ENCODE measurements at places on chromosomes 5 and 9. TPM values are rescaled to one million over a fixed set of nuclear protein-coding genes. Genes with fewer than 3 reads are reported as not detected.

Gene PIP5K1B
- 1.6 TPM for total RNA-seq

Gene PPIP5K2
- total RNA-seq: 44.4 TPM

Gene CARTPT
- total RNA-seq: not detected

Gene SLC6A3
- total RNA-seq: not detected

Gene ADAMTS6
- 0.45 TPM for total RNA-seq

Gene GADD45G
- 5.7 TPM for total RNA-seq

DNA sequence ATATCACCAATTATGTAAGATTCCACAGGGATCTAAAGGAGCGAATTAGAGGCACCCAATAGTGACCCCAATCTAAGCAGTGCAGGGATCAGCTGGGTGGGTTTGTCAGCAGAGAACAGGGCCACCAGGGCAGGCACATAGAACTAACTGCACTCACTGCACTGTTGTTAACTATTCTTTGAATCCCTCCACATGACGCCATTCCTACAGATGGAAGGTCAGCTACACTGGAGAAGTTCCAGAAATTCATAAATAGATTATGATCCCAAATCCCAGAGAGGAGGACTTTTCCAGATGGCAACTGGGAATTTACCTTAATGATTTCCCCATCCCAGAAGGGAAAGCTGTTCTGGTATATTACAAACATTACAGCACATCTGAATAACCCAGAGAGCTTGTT, 84.2 kb downstream of the THBS4 start:
- no peak for DNase-seq
- H3K27ac ChIP-seq: no peak overlapping the region
- H3K4me1 ChIP-seq: peaks cover 36% of the 10 kb centered on the region
- H3K36me3 ChIP-seq: peaks cover 11% of the 10 kb centered on the region

DNA sequence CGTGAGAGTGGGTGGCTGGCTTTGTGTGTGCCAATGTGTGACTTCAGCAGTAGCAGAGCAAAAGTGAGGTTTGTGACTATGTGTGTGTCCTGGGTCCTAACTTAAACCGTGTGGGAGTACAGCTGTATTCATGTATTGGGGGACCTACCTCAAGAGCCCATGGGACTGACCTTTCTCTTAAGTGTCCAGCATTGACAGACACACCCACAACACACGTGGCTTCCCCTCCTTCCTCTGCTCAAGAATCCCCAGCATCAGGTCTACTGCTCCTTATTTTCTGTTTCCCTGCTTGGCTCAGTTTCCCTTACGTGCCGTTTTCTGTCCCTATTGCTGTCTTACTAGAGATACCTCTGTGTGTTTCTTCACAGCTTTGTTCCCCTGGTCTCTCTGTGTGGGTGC, 616 bp downstream of the IL11RA start:
- H3K27me3 ChIP-seq: no peaks in the 10 kb centered on the region
- H3K4me1 ChIP-seq: peaks cover 33% of the 10 kb centered on the region
- no peak overlapping the region for H3K4me3 ChIP-seq
- H3K27ac ChIP-seq: peak overlapping the region; percentile 44

DNA sequence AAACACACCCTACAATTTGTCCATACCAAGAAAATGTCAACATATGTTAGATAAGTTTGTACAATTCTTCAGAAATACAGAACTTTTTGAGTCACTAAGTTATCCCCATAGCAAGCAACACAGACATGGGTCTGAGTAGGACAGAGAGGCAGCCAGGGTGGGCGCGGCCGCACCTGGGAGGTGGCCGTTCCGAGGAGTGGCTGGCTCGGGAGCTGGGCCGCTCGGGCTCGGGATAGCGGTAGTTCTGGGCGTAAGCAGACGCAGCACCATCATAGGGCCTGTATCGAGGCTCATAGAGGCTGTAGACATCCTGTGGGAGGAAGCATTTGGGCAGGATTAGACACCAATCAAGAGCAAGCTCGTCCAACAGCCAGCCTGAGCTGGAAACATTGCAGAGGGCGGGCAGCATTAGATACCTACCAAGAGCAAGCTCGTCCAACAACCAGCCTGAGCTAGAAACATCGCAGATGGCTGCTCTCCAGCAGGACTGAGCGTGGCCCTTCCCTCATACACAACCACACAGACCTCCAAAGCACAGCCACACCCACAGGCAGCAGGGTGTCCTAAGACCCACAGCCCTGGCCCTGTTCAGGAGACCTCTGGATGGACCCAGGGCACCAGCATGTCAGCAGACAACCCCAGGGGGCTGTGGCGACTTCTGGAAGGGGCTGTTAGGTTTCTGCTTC, 10.9 kb downstream of the SEC16A start:
- DNase-seq: no peak
- no peaks in the 10 kb centered on the region for H3K4me1 ChIP-seq
- H3K27ac ChIP-seq: no peak overlapping the region
- H3K36me3 ChIP-seq: peaks cover 29% of the 10 kb centered on the region
- H3K4me3 ChIP-seq: no peak overlapping the region

DNA sequence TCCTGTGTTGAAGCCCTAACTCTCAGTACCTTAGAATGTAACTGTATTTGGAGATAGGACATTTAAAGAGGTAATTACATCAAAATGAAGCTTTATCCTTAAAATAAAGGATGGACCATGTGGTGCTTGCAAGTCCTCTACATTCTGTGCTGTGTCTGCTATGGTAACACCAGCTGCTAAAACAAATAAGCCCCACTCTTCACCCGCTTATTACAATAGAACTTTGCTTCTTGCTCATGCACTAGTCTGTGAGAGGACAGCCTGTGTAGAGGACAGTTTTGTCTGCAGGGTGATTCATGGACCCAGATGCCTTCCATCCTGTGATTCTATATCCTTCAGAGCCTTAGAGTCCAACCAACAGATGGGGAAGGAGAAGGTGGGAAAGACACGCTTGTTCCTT, 12.5 kb upstream of the IGFBPL1 start:
- H3K4me3 ChIP-seq: no peak overlapping the region
- H3K36me3 ChIP-seq: no peaks in the 10 kb centered on the region
- no peaks in the 10 kb centered on the region for H3K27me3 ChIP-seq
- no peak for DNase-seq
- no peaks in the 10 kb centered on the region for H3K4me1 ChIP-seq

DNA sequence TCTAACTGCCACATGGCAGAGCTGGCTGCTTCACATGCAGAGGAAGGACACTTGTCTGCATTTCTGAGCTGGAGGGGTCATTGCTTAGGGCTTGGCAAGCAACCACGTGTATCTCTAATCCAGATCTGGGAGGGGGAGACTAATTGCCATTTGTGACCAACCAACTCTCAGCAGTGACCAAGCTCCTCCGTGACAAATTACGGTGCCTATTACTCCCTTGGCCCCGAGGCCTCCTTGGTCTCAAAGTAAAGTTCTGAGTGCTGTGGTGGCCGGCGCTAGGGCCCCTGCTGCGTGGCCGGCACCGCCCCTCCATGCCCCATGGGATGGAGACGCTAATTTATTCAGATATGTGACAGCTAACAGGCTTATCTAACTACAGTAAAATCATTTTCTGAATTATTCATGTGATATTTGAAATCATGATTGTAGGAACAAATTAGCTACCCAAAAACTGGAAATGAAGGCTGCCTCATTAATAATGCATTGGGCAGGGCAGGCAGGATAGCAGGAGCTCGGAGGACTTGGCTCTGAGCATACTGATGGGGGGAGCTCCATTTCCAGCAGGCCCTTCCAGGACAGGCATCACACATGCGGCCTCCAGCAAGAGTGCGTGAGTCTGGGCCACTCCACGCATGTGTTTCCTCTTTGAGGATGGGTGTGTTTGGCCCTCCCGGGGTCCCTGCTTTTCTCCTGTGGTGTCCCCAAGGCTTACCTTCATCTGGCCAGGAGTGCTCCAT, 67.7 kb downstream of the C5orf15 start:
- H3K4me3 ChIP-seq: no peak overlapping the region
- no peaks in the 10 kb centered on the region for H3K27me3 ChIP-seq
- H3K27ac ChIP-seq: no peak overlapping the region
- H3K4me1 ChIP-seq: no peaks in the 10 kb centered on the region

GRCh38 chr9:91131433-91131839, 230.3 kb downstream of the AUH start:
- H3K4me3 ChIP-seq: peak overlapping the region; percentile 32
- H3K27me3 ChIP-seq: peaks cover 4% of the 10 kb centered on the region
- DNase-seq: peak; percentile 92
- H3K36me3 ChIP-seq: peaks cover 4% of the 10 kb centered on the region

- H3K27ac ChIP-seq: no peak overlapping the region
- no peaks in the 10 kb centered on the region for H3K4me1 ChIP-seq
- no peak overlapping the region for H3K4me3 ChIP-seq
- no peaks in the 10 kb centered on the region for H3K27me3 ChIP-seq
Observed at GRCh38 chr9:133448487-133448972, 11.2 kb upstream of the CACFD1 start.

DNA sequence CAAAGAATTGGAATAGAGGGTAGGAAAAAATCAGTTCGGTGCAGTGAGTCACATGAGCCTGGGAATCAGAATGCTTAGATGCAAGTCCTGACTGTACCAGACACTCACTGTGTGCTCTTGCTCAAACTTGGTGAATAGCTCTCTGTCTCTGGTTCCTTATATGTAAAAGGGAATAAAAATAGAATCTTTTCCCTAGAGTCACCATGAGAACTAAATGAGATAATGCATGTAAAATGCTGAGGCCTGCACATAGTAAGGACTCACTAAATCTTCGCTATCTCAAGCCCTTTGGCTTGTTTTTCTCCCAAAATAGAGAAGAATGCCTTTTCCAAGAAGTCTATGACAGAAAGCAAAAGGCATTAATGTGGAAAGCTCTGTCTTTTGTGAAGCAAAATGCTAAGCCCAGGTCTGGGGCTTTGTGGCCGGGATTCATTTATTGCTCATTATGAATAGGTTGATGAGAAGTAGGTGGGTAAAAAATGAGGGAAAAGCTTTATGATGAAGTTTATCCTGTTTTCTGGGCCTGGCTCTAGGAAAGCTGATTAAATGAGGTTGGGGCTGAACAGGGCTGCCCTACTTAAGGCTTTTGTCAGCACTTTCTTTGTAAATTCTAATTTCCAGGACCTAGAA, 483.3 kb downstream of the DMAC1 start:
- DNase-seq: no peak
- no peaks in the 10 kb centered on the region for H3K4me1 ChIP-seq
- H3K27me3 ChIP-seq: peaks cover 8% of the 10 kb centered on the region
- no peak overlapping the region for H3K4me3 ChIP-seq
- H3K27ac ChIP-seq: no peak overlapping the region
- H3K36me3 ChIP-seq: peaks cover 11% of the 10 kb centered on the region

GRCh38 chr9:87748881-87749280, 23.0 kb downstream of the CTSL start:
- H3K4me3 ChIP-seq: no peak overlapping the region
- H3K4me1 ChIP-seq: no peaks in the 10 kb centered on the region
- H3K36me3 ChIP-seq: no peaks in the 10 kb centered on the region
- no peak for DNase-seq
- no peak overlapping the region for H3K27ac ChIP-seq
- peaks cover 15% of the 10 kb centered on the region for H3K27me3 ChIP-seq

GRCh38 chr9:98479449-98479848, 224.0 kb upstream of the TBC1D2 start:
- no peaks in the 10 kb centered on the region for H3K4me1 ChIP-seq
- no peak overlapping the region for H3K27ac ChIP-seq
- H3K4me3 ChIP-seq: no peak overlapping the region
- H3K27me3 ChIP-seq: peaks cover 19% of the 10 kb centered on the region
- no peak for DNase-seq

- peaks cover 3% of the 10 kb centered on the region for H3K4me1 ChIP-seq
- H3K4me3 ChIP-seq: no peak overlapping the region
- peaks cover 6% of the 10 kb centered on the region for H3K27me3 ChIP-seq
- H3K36me3 ChIP-seq: no peaks in the 10 kb centered on the region
- H3K27ac ChIP-seq: no peak overlapping the region
- no peak for DNase-seq
Observed at GRCh38 chr9:95043826-95044225, 273.7 kb downstream of the FANCC start.

DNA sequence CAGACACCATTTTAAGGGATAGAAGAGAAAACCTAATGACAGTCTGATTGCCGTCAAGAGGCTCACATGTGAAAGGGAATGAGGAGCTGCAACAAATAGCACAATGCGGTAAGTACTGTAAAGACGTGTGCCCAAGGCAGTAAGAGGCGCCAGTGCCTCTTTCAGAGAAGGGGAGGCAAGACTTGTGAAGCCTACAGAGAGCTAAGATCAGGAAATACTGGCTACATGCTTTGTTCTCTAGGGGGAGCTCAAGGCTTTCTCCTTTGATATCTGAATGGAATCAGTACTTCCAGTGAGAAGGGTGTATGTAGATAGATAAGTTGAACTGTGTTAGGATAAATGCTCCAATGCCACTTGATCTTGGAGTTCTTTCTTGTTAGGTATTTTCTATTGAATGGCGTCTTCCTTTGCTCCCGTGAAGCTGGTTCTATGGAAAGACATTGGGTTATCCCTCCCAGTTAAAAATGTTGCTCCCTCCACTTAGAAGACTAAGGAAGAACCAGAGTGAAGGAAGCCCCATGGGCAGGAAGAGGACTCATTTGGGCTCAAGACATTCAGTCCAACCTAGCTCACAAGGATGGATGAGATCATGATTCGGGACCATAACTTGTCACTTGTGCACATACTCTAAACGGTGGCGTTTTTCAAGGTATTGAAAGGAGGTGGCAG, 23.5 kb upstream of the ALDOB start:
- H3K27me3 ChIP-seq: peaks cover 7% of the 10 kb centered on the region
- H3K4me3 ChIP-seq: no peak overlapping the region
- no peaks in the 10 kb centered on the region for H3K4me1 ChIP-seq
- H3K36me3 ChIP-seq: no peaks in the 10 kb centered on the region
- no peak overlapping the region for H3K27ac ChIP-seq
- DNase-seq: no peak

DNA sequence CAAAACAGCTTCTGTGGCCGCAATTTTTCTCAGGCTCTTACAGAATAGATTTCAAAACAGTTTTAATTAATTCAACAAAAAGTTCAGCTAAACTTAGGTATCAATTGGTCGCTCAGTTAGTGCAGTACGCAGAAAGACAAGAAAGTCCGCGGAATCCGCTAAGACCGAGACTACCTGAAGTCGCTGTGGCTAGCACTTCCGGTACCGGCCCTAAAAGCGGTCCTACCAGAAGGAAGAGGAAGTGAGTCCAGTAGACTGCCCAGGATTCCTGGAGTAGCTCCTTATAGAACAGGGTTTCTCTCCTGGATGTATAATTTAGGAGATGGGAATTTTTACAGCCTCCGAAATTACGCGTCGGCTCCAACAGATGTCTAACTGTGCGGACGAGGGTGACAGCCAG, 16.6 kb upstream of the PCDHB2 start:
- H3K4me1 ChIP-seq: peaks cover 2% of the 10 kb centered on the region
- H3K27me3 ChIP-seq: peaks cover 10% of the 10 kb centered on the region
- H3K36me3 ChIP-seq: peaks cover 5% of the 10 kb centered on the region
- no peak for DNase-seq
- no peak overlapping the region for H3K27ac ChIP-seq
- no peak overlapping the region for H3K4me3 ChIP-seq

All from activated CD4-positive, alpha-beta memory T cell treated with anti-CD3 and anti-CD28 coated beads for 36 hours (primary cell).